Esophagus squamous epithelium (tissue), 5 donors: ENCODE measurements at places on chromosomes 1 and 21.

GRCh38 chr1:7932524-7933138 is 8.0 kb downstream of the TNFRSF9 start:
- DNase-seq: no peak

- DNase-seq: no peak
Observed at GRCh38 chr1:3683992-3684391, 31.7 kb downstream of the TP73 start.

DNA sequence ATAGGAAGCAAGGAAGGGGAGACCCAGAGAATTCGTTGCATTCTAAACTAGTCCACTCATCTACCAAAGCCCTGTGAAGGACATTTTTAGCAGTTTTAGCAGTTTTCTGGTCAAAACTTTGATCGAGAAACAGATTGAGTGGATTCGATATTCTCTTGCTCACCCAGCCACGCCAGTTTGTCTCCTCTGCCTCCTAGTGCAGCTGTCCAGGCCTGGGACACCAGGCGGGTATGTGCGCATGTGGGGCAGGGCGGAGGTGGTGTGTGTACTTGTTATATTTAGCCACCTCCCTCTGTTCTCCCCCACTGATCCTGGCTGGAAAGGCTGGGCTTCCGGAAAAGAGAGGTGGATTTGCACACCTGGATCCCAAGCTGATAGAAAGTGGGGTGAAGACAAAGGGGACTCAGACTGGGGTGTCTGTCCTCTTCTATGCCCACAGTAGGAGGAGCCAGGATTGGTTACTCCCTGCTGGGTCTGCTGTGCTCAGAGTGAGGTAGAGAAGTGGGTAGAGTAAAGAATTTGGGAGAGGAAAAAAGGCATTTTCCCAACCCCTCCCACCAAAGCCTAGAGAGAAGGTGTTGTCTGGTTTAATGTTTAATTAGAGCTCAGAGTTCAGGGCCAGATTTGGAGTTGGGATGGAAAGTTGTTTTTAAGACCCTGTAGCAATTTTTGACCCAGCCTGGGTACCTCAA is 3.8 kb downstream of the LMNA start:
- no peak for DNase-seq

DNA sequence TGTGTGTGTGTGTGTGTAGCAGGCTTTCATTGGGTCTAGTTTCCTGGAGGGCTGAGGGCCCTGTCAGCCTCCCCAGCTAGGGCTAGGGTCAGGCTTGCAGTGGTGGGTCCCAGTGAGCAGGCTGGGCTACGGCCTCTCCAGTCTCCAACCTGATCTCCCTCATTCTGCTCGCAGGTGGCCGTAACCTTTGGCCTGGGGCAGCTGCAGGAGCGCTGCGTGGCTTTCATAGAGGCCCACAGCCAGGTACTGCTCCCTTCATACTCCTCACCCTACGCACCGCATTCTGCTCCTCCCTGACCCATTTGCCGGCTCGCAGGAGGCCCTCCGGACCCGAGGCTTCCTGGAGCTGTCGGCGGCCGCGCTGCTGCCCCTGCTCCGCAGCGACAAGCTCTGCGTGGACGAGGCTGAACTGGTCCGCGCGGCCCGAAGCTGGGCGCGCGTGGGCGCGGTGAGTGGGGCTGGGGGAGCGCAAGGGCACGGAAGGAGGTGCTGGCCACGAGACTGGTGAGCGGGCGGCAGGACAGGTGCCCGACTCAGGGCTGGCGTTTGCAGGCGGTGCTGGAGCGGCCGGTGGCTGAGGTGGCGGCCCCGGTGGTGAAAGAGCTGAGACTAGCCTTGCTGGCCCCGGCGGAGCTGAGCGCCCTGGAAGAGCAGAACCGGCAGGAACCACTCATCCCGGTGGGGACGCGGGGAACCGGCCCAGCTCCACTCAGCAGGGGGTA is 4.7 kb downstream of the BTBD19 start:
- no peak for DNase-seq

- DNase-seq: no peak
Observed at GRCh38 chr21:26055010-26055409, 115.6 kb downstream of the APP start.

DNA sequence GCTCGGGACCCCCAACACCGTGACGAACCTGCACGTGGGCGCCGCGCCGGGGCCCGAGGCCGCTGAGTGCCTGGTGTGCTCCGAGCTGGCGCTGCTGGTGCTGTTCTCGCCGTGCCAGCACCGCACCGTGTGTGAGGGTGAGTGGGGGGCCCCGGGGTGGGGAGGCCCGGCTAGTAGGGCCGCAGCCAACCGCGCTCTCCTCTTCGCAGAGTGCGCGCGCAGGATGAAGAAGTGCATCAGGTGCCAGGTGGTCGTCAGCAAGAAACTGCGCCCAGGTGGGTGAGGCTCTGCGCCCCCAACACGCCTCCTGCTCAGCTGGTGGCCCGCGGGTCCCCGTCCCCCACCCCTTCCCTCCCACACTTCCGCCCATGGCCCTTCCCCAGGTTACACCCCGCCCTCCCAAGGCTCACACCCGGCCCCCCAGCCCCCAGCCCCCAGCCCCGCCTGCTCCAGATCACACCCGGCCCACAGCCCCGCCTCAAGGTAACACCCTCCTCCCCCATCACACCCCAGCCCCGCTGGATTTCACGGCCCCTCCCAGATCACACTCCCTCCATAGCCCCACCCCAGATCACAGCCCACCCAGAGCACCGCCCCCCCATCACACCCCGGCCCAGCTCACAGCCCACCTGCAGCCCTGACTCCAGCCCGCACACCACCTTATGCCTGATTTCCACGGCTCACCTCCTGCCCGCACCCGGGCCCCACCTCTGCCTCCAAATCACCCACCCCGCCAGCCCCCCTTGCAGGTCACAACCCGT is 2.4 kb upstream of the MMP23B start:
- no peak for DNase-seq
